ENCODE measurements at places on chromosomes 3 and 15. TPM values are rescaled to one million over a fixed set of nuclear protein-coding genes. Genes with fewer than 3 reads are reported as not detected.

DNA sequence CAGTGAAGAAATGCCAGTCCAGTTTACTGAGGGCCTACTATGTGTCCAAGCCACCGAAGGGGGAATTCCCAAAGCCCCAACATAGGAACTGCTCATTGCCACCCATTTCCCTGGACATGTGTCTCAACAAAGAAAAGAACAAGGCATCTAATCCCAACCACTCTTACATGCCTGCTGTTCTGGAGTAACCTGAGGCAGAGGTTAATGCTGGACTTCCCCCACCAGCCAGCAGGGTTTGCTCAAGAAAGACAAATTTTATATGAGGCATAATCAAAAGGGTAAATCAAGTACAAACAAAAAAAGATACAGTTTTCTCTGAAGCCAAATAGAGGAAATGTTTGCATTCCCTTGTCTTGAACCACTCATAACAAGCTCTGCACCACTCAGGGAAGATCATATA lies 4.1 kb downstream of the ADCY5 start:
- DNase-seq = no peak

DNA sequence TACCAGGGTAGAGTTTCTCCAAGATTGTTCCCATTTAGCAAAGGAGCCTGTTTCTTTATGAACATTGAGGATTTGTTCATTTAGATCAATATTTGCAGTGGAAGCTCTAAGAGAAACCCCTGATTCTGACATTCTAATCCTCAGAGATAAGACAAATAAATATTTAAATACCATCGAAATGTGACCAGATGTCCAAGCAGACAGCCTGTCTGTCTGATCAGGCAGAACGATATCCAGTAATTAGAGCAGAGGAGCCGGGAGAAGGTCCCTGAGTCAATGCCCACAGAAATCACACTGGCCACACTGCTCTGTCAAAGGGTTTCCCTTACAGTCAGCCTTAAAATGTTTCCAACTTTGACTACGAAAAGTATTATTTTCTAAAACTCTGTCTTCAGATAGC lies 15.7 kb upstream of the ARPIN start:
- DNase-seq = no peak

GRCh38 chr3:82054849-82055248 lies 293.4 kb upstream of the GBE1 start:
- DNase-seq = no peak

- no peak for DNase-seq
Measured at GRCh38 chr15:81981908-81982307, 63.9 kb downstream of the MEX3B start.

DNA sequence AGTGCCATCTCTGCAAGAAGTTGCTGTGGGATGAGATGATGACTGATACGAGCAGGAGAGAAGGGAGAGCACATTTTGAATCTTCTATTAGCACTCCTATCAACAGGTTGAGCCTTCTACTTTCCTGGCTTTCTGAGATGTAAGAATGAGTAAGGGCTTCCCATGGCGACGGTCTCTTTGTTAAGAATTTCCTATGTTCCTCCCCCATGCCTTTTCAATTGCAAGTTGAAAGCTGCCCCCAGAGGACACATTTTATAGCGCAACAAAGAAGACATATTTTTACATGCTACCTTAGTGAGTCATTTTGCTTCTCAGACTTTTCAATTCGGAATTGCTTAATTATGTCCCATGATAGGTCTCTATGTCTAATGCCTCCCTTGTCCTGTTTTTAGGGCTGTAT lies 71.3 kb upstream of the LRTM1 start:
- DNase-seq = no peak

GRCh38 chr3:45199837-45200648 lies 26.0 kb downstream of the TMEM158 start:
- no peak for DNase-seq

- DNase-seq = no peak
Measured at GRCh38 chr3:112685420-112685819, 44.5 kb upstream of the CCDC80 start.

DNA sequence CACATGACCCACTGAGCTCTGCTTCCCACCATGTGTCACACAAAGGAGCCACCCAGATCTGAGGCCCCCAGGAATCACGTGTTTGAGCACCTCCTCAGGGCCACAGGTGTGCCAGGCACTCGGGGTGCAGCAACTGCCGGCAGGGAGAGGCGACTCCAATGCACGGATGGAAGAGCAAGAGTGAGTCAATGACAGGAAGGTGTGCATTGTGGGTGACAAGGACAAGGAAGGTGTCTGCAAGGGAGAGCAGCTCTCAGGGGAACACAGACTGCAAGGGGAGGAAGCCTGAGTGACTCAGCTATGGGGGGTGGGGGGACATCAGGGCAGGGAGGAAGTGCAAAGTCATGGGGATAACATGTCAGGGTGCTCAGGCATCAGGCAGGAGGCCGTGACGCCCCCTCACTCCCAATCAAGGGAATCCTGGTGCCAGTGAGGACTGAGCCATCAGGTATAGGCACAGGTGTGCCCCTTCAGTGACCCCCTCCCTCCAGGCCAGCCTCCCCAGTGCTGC lies 67.4 kb downstream of the NUP210 start:
- no peak for DNase-seq

- no peak for DNase-seq
Measured at GRCh38 chr3:108125153-108125543, 34.3 kb upstream of the CD47 start.

GRCh38 chr3:30913176-30913575 lies 18.7 kb upstream of the GADL1 start:
- DNase-seq = no peak

- DNase-seq = no peak
Measured at GRCh38 chr3:197373096-197373495, 74.7 kb upstream of the DLG1 start.

Gene MINDY4B
- not detected for total RNA-seq

Gene IL20RB
- total RNA-seq = 0.54 TPM

Gene PLA2G4B
- 7.2 TPM for total RNA-seq
